ENCODE measurements at places on chromosomes 4 and X. TPM values are rescaled to one million over a fixed set of nuclear protein-coding genes. Genes with fewer than 3 reads are reported as not detected.

- peaks cover 4% of the 10 kb centered on the region for H3K27me3 ChIP-seq
- DNase-seq, result no peak
- H3K4me3 ChIP-seq, result no peak overlapping the region
These were observed 327.5 kb downstream of the BMPR1B start for GRCh38 chr4:95085124-95085833.

DNA sequence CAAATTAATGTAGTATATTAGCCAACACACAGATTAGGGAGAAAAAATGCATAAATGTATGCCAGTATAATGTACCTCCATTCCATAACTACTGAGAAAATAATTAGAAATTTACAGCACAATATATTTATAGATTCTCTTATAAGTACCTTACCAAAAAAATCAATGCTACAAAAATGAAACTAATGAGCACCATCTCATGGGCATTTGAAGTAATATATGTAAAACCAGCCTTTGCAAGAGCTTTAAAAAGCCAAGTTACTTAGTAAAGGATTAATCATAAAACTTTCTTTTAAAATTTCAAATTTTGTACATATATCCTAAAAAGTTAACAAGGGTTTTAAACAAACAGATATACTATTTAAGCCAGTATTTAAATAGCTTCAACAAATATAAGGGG lies 43.2 kb downstream of the LRBA start:
- H3K36me3 ChIP-seq, result peaks cover 2% of the 10 kb centered on the region
- H3K27ac ChIP-seq, result no peak overlapping the region
- H3K4me3 ChIP-seq, result no peak overlapping the region

DNA sequence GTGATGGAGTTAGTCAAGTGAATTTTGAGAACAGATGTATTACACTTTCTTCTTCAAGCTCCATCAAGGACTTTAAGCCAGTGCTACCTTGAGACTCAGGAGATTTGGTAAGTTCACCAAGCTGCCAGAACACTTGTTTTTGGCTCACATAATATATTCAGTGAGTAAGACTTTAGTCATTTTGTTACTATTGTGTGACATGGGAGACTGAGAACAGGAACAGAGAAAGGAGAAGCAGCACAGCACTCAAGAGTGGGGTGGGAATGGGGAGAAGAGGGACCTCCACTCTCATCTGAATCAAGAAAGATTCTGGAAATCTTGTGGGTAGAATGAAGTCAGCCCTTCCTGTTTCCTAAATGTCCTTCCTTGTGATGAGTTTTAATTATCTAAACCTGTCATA lies 87.3 kb upstream of the TET2 start:
- H3K27me3 ChIP-seq, result peaks cover 2% of the 10 kb centered on the region
- H3K36me3 ChIP-seq, result no peaks in the 10 kb centered on the region
- H3K4me1 ChIP-seq, result peaks cover 35% of the 10 kb centered on the region
- no peak for DNase-seq
- H3K4me3 ChIP-seq, result peak overlapping the region; percentile 2

GRCh38 chr4:129179276-129179675 lies 83.3 kb downstream of the C4orf33 start:
- no peak overlapping the region for H3K27ac ChIP-seq
- H3K36me3 ChIP-seq, result no peaks in the 10 kb centered on the region
- peaks cover 10% of the 10 kb centered on the region for H3K27me3 ChIP-seq
- H3K4me3 ChIP-seq, result no peak overlapping the region
- no peak for DNase-seq

- peaks cover 4% of the 10 kb centered on the region for H3K4me1 ChIP-seq
- H3K4me3 ChIP-seq, result no peak overlapping the region
- no peaks in the 10 kb centered on the region for H3K27me3 ChIP-seq
- DNase-seq, result no peak
- H3K27ac ChIP-seq, result no peak overlapping the region
These were observed 313.0 kb downstream of the ARHGAP10 start for GRCh38 chr4:148044912-148045352.

GRCh38 chr4:118326585-118326984 lies 26.2 kb downstream of the PRSS12 start:
- no peak overlapping the region for H3K4me3 ChIP-seq
- DNase-seq, result no peak
- no peaks in the 10 kb centered on the region for H3K36me3 ChIP-seq
- peaks cover 13% of the 10 kb centered on the region for H3K27me3 ChIP-seq
- H3K4me1 ChIP-seq, result no peaks in the 10 kb centered on the region

- no peak overlapping the region for H3K27ac ChIP-seq
- no peaks in the 10 kb centered on the region for H3K27me3 ChIP-seq
- H3K4me1 ChIP-seq, result no peaks in the 10 kb centered on the region
These were observed 680.0 kb downstream of the TRIML1 start for GRCh38 chr4:188819233-188819632.

GRCh38 chr4:133559987-133560386 lies 410.9 kb downstream of the PCDH10 start:
- no peak overlapping the region for H3K4me3 ChIP-seq
- H3K27me3 ChIP-seq, result no peaks in the 10 kb centered on the region
- no peak overlapping the region for H3K27ac ChIP-seq
- no peaks in the 10 kb centered on the region for H3K36me3 ChIP-seq

GRCh38 chr4:130636486-130636885 lies 1540.5 kb downstream of the C4orf33 start:
- no peaks in the 10 kb centered on the region for H3K27me3 ChIP-seq
- no peak overlapping the region for H3K4me3 ChIP-seq
- no peak overlapping the region for H3K27ac ChIP-seq
- H3K4me1 ChIP-seq, result no peaks in the 10 kb centered on the region
- H3K36me3 ChIP-seq, result no peaks in the 10 kb centered on the region

The SLC34A2 gene
- total RNA-seq, result not detected

The BEX5 gene
- total RNA-seq, result 0.71 TPM

All from activated CD4-positive, alpha-beta T cell treated with anti-CD3 and anti-CD28 coated beads, Interleukin-2, amount 10 ng/mL, durations not matched to agents 24 days and 14 days (primary cell).